ENCODE measurements at places on chromosomes 3 and 15.

- H3K4me3 ChIP-seq: no peak overlapping the region
- peaks cover 9% of the 10 kb centered on the region for H3K36me3 ChIP-seq
- DNase-seq: no peak
- no peaks in the 10 kb centered on the region for H3K27me3 ChIP-seq
Observed at GRCh38 chr3:32481791-32482631, 20.6 kb downstream of the CMTM6 start.

- no peak overlapping the region for H3K4me3 ChIP-seq
- no peak overlapping the region for H3K27ac ChIP-seq
- no peaks in the 10 kb centered on the region for H3K36me3 ChIP-seq
- no peak for DNase-seq
- H3K27me3 ChIP-seq: no peaks in the 10 kb centered on the region
Observed at GRCh38 chr15:38085114-38085513, 150.7 kb downstream of the TMCO5A start.

DNA sequence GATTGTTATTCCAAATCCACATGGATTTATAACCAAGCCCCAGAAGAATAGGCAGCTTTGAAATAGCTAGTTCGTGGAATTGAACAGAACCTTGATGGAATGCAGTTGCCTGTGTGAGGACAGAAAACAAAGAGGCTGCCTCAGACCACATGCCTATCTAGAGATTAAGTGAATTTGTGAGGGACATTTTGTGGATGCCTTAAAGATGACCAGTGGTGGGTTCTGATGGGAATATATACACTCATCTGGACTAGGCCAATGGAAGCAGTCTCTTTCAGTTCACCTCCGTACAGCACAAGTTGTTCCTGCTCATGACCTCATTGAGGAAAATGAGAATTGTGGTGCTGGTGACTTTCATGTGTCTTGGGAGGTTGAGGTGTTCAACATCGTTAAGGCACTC, 63.2 kb upstream of the PYDC2 start:
- H3K4me1 ChIP-seq: peaks cover 22% of the 10 kb centered on the region
- no peak overlapping the region for H3K4me3 ChIP-seq
- H3K27ac ChIP-seq: no peak overlapping the region
- no peak for DNase-seq

DNA sequence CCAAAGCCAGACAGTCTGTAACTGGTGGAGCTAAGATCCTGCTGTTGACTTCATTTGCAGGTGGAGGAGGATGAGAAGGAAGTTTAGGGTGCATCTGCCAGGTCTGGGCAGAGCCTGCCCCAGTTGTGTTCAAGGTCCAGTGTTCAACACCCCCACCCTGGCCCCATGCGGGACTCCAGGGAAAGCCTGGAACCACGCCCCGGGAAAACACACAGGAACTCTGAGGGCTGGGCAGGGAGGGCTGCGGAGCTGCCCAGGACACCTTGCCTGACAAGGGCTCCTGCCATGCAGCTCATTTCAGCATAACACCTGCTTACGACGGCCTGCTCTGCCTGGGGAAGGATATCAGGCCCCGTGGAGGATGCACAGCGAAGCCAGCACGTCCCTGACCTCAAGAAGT, 286.3 kb downstream of the XXYLT1 start:
- H3K27ac ChIP-seq: no peak overlapping the region
- H3K4me1 ChIP-seq: peaks cover 4% of the 10 kb centered on the region
- DNase-seq: no peak
- no peaks in the 10 kb centered on the region for H3K36me3 ChIP-seq
- H3K4me3 ChIP-seq: peak overlapping the region; percentile 46
